ENCODE measurements at places on chromosomes 16 and 17.
A peak's percentile ranks its signal among the peaks of the same experiment; 100 is the strongest.

DNA sequence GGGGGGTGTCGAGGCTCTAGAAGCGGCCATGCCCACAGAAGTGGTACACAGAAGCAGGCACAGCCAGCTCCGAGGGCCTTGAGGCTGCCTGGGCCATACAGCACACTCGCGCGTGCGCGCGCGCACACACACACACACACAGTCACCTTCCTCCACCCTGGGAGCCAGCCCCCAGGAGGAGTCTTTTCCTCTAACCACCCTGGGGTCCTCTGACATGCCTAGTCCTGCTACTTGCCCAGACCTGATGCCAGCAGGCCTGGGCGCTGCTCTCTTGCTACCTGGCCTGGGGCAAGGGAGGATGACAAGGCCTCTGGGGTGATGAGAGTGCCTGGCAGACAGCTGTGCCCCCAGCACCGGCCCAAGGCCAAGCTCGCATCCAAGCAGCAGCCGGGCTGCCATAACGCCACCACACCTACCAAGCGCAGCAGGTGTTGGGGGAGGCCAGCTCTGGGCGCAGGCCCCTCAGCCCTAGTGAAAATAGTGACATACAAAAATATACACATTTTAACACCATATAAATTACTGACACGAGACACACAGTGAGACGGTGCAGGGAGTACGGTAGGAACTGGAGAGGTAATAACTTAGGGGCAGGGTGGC, 41.1 kb downstream of the TSC2 start:
- no peak for DNase-seq

DNA sequence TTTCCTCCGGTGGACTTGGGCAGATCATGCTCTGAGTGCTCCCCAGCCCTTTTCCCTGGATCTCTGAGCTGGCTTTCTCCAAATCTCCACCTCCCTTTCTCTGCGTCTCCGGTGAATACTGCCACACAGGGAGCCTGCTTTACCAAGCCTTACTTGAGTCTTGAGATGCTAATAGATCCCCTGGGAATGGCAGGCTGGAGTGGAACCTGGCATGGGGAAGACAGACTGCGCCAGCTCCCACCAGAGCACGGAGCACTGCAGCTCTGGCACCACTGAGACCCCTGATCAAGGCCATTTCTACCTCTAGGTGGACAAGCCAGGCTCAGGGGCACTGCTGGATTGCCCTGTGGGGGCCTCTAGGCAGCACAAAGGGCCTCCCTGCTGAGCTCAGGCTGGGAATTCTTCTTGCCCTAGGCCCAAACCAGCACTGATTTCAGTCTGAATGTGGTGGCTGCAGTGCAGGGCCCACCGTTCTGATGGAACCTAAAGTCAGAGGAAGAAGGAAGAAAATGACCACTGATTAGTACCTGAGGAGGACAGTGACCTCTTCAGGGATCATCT, 74.3 kb upstream of the CRHR1 start:
- no peak for DNase-seq

DNA sequence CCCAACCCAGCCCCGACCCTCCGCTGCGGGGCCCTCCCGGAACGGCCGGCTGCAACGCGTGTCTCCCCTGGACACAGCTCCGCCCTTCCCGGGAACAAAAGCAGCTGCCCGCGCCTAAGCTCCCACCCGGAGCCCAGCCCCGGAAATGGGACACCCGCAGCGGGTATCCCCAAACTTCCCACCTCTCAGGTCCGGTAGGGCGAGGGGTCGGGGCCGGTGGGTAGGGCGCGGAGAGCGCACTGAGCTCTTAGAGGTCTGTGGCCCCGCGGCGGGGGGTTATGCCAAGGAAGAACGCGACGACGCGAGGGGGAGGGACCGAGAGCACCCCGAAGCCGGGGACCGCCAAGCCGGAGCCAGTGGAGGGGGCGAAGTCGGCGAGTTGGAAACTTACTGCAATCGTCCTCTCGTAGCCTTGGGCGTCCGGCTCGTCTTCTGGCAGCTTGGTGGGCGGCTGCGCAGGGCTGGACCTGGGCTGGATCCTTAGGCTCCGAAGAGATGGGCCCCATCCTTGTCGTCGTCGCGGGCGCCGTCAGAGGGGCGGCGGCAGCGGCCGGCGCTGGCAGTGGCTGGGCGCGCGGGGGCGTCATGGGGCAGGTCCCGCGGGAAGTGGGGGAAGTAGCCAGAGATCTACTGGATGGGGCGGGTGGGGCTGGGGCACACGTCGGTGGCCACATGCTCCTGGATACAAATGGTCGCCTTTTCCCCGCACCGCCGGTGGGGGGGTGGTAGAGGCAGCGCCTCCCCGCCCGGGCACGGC, 6.9 kb downstream of the USP6 start:
- DNase-seq, result peak; percentile 5

DNA sequence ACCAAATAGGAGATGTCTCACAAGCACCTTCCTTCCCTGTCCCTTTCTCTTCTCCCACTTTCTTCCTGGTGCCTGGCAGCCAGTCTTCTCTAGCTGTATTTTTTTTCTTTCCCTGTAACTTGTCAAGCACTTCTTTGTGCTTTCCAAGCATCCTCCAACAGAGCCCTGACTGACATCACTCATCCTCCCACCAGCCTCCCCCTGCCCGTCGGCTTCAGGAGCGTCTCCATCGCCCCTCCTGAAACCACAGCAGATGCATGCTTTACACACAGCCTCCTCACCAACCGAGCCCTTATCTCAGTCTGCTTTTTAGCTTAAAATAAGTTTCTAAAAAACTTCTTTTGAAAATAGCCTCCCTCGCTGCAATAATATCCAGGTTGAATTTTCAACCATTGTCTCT, 268.7 kb upstream of the CDH5 start:
- no peak for DNase-seq

DNA sequence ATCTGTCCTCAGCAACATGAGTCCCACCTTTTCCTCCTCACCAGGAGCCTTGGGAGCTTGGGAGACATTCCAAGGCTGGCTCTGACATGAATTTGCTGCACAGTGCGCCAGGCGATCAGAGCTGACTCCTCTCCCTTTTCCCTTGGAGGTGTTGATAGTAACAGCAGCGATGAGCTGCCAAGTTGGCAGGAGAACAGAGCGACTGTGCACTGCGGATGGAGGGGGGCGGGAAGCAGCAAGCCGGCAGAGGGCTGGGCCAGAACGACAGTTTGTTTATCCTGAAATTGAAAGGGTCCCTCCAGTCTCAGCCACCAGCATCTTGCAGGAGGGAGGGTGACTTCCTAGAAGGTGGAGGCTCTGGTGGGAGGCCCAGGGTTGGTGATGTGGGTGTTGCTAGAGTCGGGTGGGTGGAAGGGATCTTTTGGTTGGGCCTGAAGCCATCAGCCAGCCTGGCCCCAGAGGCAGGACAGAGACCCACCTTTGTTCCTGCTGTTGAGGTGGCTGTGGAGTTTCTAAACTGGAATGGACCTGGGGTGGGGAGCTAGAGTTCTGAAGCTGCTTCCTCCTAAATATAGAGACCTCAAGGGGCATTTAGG, 22.5 kb upstream of the DYNLL2 start:
- no peak for DNase-seq

DNA sequence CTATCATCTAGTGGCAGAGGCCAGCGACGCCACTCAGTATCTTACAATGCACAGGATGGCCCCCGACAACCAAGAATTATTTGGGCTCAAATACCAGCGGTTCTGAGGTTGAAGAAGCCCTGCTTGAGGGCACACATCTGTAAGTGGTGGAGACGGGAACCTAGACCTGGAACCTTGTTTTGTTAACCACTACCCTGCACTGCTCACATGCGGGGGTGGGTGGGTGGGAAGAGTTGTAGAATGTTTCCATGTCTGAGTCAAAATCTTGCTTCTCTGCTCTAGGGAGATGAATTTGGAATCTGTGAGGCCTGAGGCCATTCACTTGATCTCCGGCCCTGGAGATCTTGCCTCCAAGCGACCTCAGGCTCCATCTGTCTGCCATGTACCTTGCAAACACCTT, 44.1 kb downstream of the ABCC1 start:
- DNase-seq, result no peak

GRCh38 chr16:52090080-52090479, 456.9 kb downstream of the TOX3 start:
- DNase-seq, result no peak

- peak; percentile 88 for DNase-seq
Observed at GRCh38 chr17:77429969-77430752, 289.4 kb downstream of the SEC14L1 start.

- DNase-seq, result no peak
Observed at GRCh38 chr17:44606658-44607057, 49.4 kb downstream of the FZD2 start.

GRCh38 chr16:2919511-2920255, 8.0 kb downstream of the FLYWCH1 start:
- peak; percentile 75 for DNase-seq

DNA sequence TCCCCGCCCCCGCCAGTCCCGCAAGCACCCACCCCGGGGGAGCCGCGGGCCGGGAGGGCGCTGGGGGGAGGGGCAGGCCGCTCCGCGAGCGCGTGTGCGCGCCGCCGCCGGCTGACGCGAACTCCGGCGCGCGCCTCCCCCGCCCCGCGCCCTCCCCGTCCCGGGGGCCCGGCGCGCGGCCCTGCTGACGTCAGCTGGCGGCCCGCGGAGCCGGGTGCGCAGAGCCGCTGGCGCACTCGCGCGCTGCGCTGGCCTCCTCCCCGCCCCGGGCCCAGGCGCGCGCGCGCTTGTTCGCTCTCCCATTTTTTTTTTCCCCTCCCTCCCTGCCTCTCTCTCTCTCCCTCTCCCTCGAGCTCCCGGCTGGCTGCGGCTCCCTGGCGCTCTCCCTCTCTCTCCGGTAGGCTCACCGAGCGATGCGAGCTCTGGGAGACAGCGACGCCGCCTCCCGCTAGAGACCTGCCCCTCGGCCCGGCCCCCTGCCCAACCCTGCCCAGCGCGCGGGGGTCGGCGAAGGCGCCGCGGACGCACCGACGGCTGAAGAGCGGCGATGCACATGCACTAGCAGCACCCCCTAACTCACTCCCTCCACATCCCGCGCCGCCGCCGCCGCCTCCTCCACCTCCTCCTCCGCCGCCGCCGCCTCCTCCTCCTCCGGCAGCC, at the start of gene GNAO1:
TSS of gene GNAO1 (plus strand) at position 334 of the 660 bp plus-strand sequence. CDS start 747 bp downstream, outside the sequence.
- peak; percentile 82 for DNase-seq

DNA sequence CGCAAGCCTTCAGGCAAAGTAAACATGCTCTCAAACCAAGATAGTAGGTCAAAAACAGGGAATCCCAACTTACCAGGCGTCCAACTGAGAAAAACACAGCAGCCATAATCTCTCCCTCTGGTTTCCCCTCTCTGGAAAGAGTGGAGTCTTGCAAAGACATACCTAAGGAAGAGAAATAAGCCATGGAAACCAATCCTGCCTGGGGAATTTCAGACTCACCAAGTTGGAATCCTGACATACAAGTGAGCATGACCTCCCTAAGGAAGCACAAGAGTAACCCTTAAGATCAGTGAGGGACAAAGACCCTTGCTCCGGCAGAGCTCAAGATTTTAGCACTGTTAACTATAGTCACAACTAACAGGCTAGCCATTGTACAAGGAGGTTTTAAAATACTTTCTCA, 4.1 kb downstream of the ZNF624 start:
- DNase-seq, result no peak

DNA sequence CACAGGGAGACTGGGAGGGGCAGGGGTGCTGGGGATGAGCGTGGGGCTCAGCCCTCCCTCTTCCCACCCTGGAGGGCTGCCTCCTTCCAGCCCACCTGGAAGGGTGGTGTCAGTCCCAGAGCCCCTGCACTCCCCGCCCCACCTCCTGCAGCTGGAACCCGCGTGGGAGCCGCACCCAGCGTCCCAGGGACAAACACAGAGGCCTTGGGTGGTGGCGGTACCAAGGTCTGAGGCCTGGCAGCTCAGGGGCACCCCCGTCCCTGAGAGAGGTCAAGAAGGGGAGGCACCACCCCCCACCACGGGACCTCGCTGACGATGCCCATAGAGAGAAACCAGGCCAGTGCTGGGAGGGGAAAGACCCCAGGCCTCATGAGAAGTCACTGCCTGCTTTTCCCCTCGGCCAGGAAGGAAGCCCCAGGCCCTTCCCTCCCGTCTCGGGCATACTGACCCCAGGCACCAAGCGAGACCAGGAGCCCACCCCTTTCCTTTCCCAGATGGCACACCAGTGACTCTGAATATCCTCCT, 4.1 kb downstream of the HS3ST6 start:
- no peak for DNase-seq

- no peak for DNase-seq
Observed at GRCh38 chr17:37388266-37388665, 12.5 kb downstream of the C17orf78 start.

DNA sequence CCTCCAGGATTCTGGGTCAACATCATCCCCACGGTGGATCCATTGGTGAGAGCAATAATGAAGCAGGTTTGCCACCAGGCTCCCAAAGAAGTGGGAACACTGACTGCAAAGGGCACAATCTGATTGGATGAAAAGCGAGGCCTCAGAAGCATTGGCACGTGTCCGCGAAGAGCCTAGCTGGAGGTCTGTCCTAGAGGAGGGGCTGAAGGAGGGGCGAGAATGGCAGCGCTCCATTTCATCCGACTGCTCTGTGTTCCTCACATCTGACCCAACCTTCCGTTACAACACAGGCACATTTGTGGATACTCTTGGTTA, 79.9 kb downstream of the MRC2 start:
- DNase-seq, result no peak

- no peak for DNase-seq
Observed at GRCh38 chr17:55635253-55635914, 87.3 kb downstream of the TMEM100 start.

- DNase-seq, result peak; percentile 48
Observed at GRCh38 chr16:80751167-80751566, 53.2 kb downstream of the CDYL2 start.

DNA sequence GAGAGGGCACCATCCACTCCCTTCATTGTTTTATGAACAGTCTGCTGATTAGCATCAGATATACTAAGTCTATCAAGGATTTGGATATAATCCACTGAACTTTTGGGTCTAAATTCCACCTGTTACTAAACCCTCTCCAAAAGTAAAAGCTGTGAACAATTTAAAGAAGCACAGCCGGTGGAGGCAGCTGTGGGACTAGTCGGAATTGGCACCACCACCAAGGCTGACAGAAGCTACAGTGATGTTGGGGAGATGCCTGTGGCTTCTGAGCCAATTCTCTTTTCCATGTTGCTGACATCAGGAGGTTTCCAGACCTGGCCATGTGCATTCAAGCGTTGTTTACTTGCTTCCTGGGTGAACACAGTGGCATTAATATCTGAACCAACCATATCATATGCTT, 679.0 kb upstream of the CA10 start:
- peak; percentile 9 for DNase-seq

- no peak for DNase-seq
Observed at GRCh38 chr16:58088091-58088490, 41.1 kb downstream of the CFAP20 start.

DNA sequence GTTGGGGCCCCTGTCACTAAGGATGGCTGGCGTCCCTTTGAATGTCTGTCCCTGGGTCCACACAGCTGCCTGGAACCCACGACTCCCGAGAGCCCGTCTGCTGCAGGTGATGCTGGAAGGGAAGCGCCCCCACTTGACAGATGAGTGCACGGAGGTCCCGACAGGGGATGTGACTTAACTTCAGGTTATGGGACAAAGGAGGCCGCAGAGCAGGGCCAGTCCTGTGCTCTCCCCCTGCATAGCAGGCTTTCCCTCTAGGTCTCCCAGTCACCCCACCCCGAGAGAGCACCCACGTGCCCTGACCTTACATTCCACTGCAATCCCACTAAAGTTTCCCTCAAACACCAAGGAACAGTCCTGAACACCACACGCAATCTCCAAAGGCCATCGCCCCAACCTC, 6.0 kb upstream of the RCVRN start:
- no peak for DNase-seq

- DNase-seq, result no peak
Observed at GRCh38 chr16:77916111-77916510, 106.2 kb upstream of the CLEC3A start.

GRCh38 chr17:27496437-27496943, 40.2 kb downstream of the KSR1 start:
- DNase-seq, result peak; percentile 93

GRCh38 chr16:21053590-21053989, 97.1 kb downstream of the DNAH3 start:
- no peak for DNase-seq

GRCh38 chr17:48570325-48571023, 7.7 kb downstream of the HOXB4 start:
- DNase-seq, result no peak
